Amniotic epithelial cell (primary cell): ENCODE measurements at places on chromosomes 11 and 22.
A peak's percentile ranks its signal among the peaks of the same experiment; 100 is the strongest.

DNA sequence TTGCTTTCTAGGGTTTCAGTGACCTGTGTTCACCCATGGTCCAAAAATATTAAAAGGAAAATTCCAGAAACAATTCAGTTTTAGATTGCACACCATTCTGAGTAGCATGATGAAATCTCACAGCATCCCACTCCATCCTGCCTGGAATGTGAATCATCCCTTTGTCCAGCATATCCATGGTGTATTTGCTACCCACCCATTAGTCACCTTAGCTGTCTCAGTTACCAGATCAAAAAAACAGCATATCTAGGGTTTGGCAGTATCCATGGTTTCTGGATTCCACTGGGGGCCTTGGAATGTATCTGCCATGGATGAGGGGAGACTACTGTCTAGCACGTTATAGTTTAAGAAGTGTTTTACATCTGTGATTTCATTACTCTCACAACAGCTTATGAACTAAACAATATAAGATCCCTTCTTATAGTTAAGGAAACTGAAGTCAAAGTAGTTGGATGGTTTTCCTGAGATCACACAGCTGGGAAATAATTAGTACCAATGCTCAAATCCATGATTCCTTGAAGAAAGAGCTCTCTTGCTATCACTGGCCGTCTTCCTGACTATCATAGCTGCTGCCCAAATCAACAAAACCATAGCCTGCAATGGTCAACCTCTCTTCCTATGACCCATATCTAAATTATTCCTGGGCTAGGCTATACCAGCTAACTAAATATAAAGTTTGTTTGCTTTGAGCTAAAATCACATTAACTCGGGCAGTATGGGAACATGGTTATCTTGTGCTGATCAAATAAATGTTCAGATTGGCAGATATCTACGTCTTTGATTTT is 122.6 kb downstream of the MICAL2 start:
- peak; percentile 94 for DNase-seq

GRCh38 chr22:20093418-20094196 is 13.6 kb downstream of the DGCR8 start:
- no peak for DNase-seq

DNA sequence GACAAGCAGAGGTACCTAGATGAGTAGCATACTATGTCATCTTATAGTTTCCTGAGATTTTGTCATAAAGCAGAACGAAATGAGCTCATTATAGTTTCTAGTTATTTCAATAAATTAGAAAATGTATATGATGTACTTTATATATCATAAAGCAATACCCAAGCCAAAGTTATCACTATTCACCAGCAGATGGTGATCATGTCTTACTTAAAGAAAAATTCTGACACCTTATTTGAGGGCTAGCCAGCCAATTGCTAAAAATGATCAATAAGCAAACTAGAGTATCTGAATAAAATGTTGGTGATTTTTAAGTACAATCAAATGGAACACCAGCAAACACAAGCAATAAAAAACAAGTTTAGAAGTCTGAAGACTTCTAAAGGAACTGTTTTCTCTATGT is 44.1 kb downstream of the RSF1 start:
- DNase-seq, result no peak

- no peak for DNase-seq
Measured at GRCh38 chr11:36160091-36160490, 129.1 kb downstream of the COMMD9 start.

DNA sequence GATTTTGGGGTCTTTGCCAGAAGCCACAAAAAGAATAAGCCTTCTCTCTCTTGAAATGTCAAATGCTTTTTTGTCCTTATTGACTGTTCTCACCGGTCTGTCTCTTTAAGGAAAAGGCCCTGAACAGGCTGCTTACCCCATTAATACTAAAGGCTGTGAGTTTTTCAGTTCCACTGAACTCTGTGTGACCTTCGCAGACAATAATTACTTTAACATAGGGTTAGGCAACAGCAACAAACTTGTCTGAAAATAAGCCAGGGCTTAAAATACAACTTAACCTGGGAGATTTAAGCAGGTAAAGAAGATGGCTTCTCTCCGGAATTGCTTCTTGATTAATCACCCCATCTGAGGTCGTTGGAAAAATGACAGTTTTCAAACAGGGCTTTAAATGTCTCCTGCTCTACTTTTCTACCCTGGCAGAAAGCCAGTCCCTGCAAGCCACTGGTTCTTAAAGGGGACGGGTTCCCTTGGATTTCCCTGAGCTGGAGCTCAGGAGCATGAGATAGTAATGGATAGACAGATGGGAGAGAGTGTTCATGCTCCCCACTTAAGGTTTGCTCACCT is 69.4 kb downstream of the ARL14EP start:
- peak; percentile 0 for DNase-seq

DNA sequence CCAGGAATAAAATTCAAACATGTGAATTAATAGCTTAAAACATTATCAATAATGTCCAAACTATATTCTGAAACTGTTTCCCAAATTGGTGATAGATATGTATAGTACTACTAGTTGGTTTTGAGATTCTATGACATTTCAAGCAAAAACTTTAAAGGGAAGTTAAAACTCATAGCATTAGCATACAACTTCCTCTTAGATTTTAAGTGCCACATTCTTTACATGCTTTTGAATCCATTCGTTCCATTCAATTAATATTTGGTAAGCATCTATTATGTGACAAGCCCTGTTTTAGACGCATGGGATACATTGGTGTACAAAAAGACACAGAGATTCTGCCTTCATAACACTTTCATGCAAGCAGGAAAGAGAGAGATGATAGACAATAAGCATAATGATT is 8.9 kb downstream of the PATL1 start:
- DNase-seq, result no peak

DNA sequence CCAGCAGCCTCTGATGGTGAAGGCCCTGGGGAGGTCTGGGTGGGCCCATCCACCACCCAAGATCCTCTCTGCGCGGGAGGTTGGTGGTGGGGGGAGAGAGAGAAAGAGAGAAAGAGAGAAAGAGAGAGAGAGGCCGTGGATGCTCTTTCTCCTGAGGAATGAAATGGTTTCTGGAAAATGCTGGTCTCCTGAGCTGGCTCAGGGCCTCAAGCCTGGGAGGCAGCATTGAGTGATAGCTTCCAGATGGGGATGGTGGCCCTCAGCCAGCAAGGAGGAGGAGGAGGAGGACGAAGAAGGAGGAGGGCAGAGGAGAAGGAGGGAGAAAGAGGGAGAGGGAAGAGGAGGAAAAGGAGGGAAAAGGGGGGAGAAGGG is 4.6 kb downstream of the TSPAN32 start:
- peak; percentile 93 for DNase-seq

DNA sequence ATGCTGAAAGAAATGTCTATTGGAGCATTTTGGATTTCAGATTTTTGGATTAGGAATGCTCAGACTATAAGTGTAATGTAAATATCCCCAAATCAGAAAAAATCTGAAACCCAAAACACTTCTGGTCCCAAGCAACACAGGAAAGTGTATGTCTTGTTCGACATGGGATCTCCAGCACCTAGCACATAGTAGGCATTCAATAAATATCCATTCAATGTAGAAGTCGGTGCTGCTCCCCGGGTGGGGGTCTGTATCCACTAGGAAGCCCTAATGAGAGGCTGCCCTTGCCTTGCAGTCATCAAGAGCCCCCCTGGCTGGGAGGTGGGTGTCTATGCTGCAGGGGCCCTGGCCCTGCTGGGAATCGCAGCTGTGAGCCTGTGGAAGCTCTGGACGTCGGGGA is 11.4 kb downstream of the SYT12 start:
- no peak for DNase-seq

DNA sequence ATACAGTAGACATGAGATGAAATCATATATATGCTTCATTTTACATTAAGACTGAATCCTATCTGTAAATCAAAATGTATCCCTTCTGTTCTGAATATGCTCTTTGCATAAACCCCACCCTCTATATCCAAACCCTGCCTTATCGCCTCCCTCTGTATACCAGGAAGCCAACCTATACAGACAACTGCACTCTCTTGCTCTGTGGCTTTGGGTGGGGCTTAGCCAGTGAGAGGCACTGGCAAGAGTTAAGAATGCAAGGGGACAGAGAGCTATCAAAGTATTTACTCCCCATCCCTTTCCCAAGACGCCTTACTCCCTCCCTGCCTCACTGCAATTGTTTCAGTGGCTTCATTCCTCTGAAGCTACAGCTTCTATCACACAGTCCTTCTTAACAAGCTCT is 309.8 kb downstream of the TTC28 start:
- no peak for DNase-seq

DNA sequence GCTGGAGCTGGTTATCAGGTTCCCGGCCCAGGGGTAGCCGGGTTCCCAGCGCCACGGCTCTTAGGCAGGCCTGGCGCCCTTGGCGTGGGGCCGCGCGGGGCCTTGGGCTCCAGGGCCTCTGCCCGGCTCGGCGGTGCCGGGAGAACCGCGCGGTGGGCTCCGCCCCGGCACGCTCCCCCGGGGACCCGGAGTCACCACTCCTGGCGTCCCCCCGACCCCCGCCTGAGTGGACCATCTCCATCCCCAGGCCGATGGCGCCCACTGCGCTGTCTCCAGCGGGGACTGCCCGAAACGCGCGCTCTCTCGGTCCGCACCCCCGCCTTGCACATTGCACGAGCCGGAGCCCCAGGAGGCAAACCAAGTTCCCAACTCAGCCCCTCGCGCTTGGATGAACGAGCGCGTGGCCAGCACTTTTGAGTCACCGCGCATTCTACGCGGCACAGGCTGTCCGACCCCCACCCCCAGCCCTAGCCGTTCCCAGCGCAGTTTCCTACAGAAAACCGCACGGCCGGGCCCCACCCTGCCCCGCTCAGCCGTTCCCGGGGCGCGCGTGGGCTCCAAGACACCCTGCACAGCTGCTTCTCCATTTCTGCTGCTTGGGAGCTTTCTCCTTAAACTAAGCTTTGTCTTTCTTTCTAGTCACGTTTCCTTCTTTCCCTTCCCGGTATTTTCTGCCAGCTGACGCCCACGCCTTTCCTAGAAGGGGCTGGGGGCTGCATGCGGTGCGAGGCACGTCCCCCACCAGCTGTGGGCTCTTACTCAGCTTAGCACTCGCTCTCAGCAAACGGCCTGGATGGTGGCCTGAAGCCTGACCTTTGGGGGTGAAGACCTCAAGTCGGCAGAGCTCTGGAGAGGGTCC is 650 bp upstream of the CHID1 start:
- peak; percentile 53 for DNase-seq

- DNase-seq, result peak; percentile 24
Measured at GRCh38 chr11:27354359-27354965, 8.6 kb downstream of the CCDC34 start.

GRCh38 chr11:76153571-76153923 is 52.8 kb downstream of the WNT11 start:
- no peak for DNase-seq

GRCh38 chr11:35667257-35667656 is 4.7 kb downstream of the TRIM44 start:
- no peak for DNase-seq

- no peak for DNase-seq
Measured at GRCh38 chr11:111542606-111543275, 2.2 kb downstream of the LAYN start.

GRCh38 chr11:70537576-70538571 is 139.5 kb downstream of the CTTN start:
- DNase-seq, result no peak

GRCh38 chr11:11496879-11497278 is 124.9 kb downstream of the GALNT18 start:
- no peak for DNase-seq

GRCh38 chr22:42800451-42801251 is 56.4 kb downstream of the ARFGAP3 start:
- no peak for DNase-seq

- peak; percentile 71 for DNase-seq
Measured at GRCh38 chr11:119144825-119145486, 3.9 kb upstream of the ABCG4 start.

DNA sequence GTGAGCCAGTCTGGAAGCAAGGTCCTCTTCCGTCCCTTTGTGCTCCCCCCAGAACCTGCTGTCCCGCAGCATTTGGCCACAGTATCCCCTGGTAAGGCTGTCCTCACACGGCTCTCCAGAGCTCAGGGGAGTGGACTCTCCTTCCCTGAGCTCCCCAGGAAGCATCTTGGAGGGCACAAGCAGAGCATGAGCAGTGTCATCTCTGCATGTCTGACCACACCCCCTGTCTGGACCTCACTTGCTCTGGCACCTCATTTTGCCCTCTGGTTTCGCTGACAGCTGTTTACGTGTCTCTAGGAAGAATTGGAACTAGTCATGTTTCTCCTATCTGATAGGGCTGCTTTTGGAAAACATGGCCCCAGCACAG is 15.5 kb downstream of the DCPS start:
- DNase-seq, result no peak

DNA sequence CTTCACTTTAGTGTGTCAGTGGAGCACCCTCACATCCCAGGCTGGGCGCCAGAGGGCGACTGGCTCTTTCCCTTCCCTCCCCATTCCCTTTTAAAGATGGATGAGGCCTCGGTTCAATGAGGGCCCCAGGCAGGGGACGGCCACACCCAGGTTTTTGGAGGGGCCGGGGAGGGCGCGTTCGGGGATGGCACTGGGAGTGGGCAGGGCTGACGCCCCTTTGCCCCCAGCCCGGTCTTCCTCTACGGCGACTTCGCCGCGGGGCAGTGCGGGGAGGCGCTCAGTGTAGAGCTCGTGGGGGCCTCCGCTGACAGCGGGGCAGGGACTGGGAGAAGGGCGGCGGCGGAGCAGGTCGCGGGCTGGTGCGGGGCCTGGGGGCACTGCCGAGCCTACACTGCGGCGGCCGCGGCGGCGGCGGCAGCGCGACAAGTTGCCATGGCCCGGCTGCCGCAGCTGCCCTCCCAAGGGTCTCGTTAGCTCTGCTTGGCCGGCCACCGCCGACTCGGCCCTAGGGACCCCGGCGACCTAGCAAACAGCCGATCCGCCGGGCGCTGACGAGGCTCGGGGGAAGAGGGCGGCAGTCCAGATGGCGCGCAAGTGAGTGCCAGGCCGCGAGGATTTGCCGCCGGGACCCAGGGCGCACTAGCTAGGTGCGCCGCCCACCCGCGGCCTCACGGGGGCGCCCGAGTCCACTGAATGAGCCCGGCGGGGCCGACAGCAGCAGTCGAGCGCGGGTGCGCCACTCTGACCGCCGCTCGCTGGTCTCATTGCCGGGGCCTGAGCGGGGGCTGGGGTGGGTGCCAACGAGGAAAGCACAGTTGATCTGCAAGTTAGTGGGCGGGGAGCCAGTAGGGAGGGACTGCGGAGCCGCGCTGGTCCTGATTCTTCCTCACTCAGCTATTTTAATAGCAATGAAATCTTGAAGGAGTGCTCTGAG is 92.7 kb downstream of the RRM1 start:
- DNase-seq, result peak; percentile 65

DNA sequence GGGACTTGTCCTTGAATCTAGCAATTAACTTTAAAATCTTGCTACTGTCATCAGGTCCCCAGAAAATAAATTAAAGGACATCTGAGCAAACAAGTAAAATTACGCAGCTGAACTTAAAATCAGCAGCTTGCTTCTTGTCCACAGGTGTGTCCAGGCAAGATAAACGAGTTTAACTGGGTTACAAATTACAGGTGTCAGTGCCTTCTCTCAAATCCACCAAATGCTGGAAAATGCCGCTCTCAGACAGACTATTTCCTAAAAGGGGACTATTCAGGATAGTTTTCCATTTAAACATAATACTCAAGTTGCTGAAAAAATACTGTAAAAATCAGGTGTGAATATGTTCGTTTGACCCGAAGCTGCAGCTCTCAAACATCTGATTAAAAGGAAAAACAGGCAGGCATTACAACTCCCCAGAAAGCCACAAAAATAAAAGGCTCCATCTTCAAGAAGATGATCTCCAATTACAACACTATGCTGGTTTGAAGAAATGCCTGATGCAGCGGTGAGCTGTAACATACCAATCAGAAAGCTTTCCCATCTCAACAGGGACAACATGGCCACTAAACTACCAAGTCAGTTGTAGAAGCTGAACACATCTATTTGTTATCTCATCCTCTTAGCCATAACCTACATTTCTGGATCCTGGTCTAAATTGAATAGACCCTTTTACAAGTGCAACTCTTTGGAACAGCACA is 82.1 kb downstream of the CADM1 start:
- no peak for DNase-seq
